ENCODE measurements at places on chromosomes 16 and 17.

- H3K27me3 ChIP-seq = peaks cover 4% of the 10 kb centered on the region
- H3K27ac ChIP-seq = no peak overlapping the region
- H3K4me1 ChIP-seq = peaks cover 14% of the 10 kb centered on the region
- H3K4me3 ChIP-seq = peak overlapping the region; percentile 73
Measured at GRCh38 chr16:50547340-50548124, 664 bp upstream of the NKD1 start.

DNA sequence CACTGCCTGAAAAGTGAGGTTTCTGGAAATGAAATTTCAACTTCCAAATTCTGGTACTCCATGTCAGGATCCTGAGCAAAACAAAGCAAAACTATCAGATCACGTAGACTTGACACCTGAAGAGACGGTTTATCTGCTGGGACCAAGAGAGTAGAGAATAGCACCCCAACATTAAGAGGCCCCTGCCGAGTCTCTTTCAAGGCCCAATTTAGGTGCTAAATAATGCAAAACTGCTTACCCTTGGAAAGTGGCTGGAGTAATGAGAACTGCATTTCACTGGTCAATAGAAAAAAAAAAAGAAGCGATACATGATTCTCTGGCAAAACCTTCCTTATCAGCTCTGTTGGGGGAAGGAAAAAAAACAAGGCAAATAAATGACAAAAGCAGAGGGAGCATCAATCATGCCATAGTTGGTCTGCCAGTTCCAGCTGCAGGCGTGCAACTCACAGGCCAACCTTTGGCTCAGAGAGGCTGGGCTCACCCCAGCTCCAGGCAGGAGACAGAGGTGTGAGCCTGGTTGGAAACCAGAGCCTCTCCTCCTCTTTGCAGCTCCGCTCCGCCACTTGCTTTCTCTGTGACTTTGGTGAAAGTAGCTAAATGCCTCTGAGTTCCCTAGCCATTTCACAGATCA lies 595.2 kb downstream of the TOX3 start:
- no peak for DNase-seq
- H3K27ac ChIP-seq = no peak overlapping the region
- no peaks in the 10 kb centered on the region for H3K4me1 ChIP-seq
- H3K4me3 ChIP-seq = no peak overlapping the region
- H3K36me3 ChIP-seq = no peaks in the 10 kb centered on the region
- peaks cover 3% of the 10 kb centered on the region for H3K27me3 ChIP-seq

- no peak overlapping the region for H3K4me3 ChIP-seq
Measured at GRCh38 chr17:83171661-83172060, 92.3 kb downstream of the METRNL start.

DNA sequence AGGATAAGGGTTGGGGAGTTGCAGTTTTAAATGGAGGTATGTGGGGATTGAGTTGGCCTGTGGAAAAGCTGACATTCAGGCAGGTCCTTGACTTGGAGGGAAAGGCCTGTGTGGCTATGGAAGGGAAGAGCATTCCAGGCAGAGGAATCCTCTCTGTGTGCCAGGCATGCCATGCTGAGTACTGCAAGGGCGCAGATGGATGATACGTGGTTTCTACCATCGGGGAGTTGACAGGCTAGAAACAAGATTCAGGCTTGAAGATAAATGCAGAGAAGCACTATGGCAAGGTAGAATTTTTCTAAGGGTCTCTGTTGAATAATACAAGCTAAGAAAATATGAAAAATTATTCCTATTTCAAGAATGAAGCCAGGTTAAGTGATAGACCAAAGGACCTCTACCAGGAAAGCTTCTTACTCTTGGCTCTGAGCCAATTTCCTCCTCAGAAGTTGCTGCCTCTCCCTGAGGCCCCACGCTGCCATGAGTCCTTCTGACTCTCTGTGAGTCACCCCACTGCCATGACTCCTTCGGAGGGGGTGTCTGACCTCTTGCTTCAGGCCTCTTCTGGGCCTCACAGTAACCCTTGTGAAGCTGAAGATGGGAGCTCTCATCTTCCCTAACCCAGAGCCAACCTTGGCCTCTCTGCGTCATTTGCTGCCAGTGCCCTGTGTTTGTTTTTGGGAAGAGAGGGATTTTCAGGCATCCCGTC lies 75.8 kb downstream of the WNT3 start:
- H3K4me1 ChIP-seq = no peaks in the 10 kb centered on the region
- no peak for DNase-seq
- H3K36me3 ChIP-seq = peaks cover 9% of the 10 kb centered on the region
- H3K27ac ChIP-seq = no peak overlapping the region
- H3K4me3 ChIP-seq = no peak overlapping the region

- DNase-seq = no peak
- H3K36me3 ChIP-seq = peaks cover 39% of the 10 kb centered on the region
- H3K4me1 ChIP-seq = no peaks in the 10 kb centered on the region
Measured at GRCh38 chr17:36999471-36999870, 50.7 kb downstream of the AATF start.

DNA sequence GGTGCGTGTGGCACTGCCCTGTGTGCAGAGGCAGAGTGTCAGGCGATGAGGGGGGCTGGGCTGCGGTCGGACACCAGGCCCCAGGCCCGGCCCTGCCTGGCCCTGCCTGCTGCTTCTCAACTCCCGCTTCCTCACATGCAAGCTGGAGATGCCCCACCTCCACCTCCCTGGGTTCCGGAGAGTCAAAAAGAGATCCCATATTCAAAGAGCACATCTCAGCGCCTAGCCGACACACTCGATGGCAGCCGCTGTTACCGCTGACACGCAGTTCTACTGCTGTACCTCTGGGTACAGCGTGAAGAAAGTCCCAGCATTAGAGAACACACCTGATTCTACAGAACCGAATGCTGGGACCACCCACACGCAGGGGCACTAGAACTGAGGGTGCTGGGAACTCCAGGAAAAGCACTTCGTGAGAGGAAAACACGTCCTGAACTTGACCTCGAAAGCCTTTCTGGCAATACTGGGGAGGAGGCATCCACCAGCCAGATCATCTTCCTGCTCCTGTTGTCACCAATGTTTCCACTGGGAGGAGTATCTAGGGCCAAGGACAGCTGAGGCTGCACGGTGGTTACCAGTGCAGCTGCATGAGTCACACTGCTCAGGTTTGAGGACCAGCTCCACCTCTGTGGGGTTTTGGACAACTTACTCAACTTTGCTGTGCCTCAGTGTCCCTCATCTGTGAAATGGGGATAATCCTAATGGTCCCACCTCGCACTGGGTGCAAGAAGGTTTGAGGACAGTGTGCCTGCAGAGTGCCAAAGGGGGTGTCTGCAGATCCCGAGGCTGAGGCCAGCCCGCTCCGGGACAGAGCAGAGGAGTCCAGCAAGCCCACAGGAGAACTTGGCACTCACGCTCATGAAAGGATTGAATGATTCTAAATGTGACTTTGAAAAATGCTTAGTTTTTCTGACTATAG lies 100.4 kb upstream of the DNAH17 start:
- no peak overlapping the region for H3K4me3 ChIP-seq
- no peak overlapping the region for H3K27ac ChIP-seq
- H3K27me3 ChIP-seq = no peaks in the 10 kb centered on the region
- no peak for DNase-seq
- peaks cover 66% of the 10 kb centered on the region for H3K36me3 ChIP-seq

- DNase-seq = no peak
- peaks cover 9% of the 10 kb centered on the region for H3K4me1 ChIP-seq
- no peak overlapping the region for H3K4me3 ChIP-seq
- H3K36me3 ChIP-seq = no peaks in the 10 kb centered on the region
- H3K27me3 ChIP-seq = no peaks in the 10 kb centered on the region
Measured at GRCh38 chr16:78542419-78542818, 443.0 kb downstream of the WWOX start.
